Stimulated activated CD8-positive, alpha-beta memory T cell treated with anti-CD3 and anti-CD28 coated beads, Interleukin-2, amount 100 ng/mL, for 1 hour (primary cell): ENCODE measurements at places on chromosomes 5 and 9.

GRCh38 chr5:93599001-93599379, 16.0 kb downstream of the NR2F1 start:
- DNase-seq, result no peak

DNA sequence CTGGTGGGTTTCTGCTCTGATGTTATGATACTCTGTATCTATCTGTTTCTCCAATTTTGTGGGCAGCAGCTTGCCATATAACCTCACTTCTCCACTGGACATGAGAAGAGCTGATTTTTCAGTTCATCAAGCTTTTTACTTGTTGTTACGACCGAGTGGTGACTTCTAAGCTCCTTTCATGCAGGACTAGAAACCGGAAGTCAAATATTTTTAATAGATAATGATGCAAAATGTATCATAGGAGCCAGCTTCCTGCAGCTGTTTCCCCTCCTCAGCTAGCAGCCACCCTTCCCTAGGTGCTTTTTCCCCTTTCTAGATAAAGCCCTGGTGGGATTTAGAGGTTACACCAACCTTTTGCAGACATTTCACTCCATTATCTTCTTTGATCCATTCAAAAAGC, 17.0 kb upstream of the ADAM19 start:
- DNase-seq, result no peak

DNA sequence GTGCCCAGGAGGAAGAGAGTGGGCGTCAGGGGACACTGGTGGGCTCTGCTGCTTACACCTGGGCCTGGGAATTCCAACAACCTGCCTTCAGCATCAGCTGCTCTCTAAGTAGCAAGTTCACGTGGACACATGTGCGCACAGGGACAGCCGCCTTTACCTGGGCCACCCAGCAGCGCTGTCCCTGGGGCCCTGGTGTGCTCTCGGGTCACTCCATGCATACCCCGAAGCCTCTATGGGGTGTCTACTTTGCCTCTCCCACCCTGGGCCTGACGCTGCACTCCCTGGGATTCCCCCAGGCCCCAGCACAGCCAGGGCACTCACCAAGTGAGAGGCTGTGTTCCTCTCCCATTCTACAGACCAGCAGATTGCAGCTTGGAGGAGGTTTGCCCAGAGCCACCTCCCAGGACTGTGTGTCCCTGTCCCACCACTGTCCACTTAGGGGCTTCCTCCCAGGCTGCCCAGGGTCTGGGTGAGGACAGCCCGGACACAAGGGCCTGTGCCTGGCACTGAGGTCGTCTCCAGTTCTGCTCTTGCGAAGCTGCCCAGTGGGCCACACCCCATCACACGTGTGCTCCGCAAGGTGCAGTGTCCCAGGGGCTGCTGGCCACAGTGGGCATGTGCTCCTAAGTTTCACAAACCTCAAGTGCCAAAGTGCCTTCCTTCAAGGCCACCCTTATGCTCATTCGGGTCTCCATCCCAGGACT, 5.9 kb downstream of the NINJ1 start:
- no peak for DNase-seq

GRCh38 chr5:71986101-71986500, 121.2 kb upstream of the MAP1B start:
- DNase-seq, result no peak

DNA sequence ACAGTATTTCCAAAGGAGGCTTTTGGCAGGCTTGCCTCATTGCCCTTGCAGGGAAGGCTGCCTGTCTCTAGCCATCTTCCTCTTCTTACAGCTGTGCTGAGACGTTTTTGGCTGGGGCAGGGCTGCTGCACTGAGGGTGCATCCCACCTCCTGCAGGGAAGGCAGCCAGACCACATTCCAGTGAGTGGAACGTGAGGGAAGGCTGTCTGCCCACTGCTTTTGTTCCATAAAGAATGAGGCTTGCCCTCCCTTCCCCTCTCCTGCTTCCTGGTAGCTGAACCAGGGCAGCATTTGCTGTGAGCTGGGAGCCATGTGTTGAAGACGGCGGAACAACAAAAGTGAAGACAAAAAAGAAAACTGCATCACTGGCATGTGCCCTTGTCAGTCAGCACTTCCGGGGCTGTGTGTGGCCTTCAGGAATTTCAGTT, 16.8 kb downstream of the MGAT1 start:
- DNase-seq, result no peak
